Stimulated activated CD4-positive, alpha-beta T cell treated with anti-CD3 and anti-CD28 coated beads, Interleukin-15, amount 100 ng/mL, for 1 hour (primary cell): ENCODE measurements at places on chromosomes 4 and X.

GRCh38 chr4:52250154-52250553 is 199.1 kb downstream of the SPATA18 start:
- DNase-seq, result no peak

DNA sequence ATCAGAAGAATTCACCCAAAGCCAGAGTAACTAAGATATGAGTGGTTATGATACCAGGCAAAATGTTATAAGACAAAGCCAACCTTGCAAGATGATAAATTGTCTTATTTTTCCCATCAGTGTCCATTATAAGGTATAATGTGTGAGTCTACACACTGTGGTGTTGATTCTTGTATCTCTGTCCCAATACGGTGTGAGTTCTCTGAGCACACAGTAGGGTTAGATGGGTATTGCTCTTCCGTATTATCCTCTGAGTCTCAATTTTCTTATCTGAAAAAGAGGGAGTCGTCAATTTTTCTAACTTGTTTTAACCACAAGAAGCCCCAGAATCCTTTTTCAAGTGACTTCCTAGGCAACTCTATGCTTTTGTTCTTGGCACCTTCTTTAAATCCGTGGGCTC is 69.9 kb downstream of the HMGB2 start:
- no peak for DNase-seq

DNA sequence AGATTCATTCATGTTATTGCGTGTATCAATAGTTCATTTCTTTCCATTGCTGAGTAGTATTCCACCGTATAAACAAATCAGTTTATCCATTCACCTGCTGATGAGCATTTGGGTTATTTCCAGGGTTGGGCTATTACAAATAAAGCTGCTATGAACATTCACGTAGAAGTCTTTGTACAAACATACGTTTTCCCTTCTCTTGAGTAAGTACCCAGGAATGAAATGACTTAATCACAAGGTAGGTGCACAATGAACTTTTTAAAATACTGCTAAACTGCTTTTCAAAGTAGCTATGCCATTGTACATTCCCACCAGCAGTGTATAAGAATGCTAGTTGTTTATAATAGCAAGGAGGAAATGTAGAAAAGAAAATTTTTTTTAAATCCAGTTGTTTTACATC is 35.9 kb downstream of the SYTL4 start:
- no peak for DNase-seq

DNA sequence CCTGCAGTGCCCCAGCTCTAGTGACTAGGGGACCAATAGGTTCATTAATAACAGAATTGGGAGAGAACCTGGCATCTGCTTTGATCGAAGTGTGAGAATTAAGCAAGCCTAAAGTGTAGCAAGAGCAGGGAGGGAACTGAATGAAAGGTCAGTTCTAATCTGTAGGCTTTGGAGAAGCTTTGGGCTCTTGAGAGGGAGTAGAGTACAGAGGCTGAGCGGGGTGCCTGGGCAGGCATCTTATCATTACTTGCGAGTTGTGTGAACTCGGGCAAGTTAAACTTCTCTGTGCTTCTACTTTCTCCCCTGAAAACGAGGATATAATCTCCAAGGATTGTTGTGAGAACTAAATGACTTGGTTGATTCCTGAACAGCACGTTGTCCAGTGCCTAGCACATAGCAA is 906 bp upstream of the PARM1 start:
- no peak for DNase-seq

DNA sequence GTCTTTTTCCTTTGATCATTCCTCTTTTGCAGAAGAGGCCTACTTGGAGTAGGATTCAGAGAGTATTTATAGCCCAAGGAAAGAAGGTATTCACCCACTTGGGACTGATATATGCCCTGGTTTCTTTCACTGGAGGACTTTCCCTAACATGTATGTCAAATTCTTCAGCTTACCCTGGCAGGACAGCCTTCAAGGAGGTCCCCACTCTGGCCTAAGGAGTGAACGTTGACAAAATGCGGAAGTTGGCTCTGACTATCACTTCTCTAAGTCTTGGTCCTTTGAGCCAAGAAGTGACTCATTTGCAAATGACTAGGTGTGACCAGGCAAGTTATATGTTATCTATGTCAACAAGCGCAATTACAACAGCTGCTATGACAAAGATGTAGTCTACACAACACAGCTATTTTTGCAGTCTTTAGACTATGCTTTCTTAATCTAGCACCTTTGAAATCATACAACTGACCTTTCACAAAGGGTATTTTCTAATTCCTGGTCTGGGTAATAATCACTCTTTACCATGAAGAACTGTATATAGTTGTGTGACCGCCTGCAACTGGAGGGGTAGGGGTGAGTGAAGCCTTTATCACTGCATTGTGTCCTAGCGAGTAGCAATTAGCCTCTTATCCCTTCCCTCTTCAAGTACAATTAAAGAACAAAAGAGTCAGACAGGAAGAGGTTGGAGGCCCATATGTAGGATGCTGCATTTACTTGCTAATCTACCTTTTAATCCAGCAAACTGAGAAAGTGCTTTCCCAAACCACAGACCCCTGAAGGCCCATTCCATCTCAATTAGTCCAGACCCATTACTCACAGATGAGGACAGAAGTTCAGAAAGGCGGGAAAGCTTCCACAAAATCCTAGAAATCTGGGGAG is 50.1 kb downstream of the RASGEF1B start:
- no peak for DNase-seq

DNA sequence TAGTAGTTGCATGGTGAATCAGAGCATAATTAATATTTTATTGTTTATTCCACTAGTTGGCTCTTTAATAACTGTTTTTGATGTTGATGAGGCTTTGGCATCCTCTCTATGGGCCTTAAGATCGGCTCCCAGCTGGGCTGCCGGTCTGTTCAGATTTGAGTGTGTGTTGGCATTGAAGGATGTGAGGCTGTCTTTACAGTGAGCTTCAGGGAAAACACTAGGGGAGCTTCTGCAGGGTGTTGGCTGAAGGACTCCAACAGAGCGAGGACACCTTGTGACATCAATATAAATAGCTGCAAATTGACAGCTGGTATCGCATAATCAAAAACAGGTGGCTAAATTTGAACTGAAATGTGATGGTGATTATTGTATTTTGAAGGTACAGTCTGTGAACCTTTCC is 322.0 kb downstream of the FSTL5 start:
- no peak for DNase-seq

DNA sequence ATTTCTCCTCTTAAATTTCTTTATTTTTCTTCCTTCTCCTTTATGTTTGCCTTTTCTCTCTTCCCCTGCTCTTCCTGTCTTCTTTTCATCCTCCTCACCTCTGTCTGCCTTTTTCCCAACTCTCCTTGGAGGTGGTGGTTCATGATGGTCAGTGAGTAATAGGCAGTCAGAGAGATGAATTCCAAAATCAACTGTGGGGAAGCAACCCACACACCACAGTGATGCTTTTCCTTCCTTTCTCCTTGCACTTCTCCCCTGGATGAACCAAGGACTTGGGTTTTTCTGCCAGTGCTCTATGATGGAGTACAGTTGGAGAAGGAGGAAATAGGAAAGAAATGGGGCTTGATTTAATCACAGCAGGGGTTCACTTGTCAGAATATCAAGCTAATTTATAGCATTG is 153.8 kb downstream of the DCK start:
- no peak for DNase-seq

GRCh38 chr4:186669159-186669731 is 54.4 kb downstream of the FAT1 start:
- DNase-seq, result no peak

DNA sequence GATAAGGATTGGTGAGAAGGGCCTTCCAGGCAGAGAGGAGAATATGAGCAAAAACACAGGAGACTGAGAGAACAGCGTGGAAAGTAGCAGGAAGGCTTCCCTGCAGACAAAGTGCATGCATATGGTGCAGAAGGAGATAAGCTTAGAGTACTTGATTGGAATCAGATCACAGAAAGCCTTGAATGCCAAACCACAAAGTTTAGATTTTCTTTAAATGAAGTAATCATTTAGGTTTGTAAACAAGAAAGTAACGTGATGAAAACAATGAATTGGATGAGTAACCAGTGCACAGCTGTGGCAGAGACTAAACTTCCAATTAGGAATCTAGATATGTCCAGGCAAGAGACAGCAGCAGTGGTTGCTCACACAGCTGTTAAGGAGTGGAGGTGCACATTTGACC is 83.8 kb upstream of the C1QTNF7 start:
- DNase-seq, result no peak

- no peak for DNase-seq
Observed at GRCh38 chr4:16524911-16525554, 298.8 kb upstream of the TAPT1 start.

DNA sequence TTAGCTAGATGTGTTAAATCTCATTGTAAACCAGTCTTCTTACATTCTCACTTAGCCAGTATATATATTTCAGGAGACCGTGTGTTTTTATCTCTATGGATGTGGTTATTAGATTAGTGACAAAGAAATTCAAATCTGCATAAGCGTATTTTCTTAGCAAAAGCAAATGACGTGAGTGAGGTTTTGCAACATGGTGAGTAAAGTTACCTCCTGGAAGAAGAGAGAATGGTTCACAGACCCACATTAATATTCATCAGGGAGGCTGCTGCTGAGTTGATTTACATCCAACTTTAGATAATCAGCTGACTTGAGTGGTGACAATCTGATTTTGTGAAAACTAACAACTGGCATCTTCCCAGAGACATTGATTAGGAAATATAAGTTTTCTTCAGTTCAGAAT is 589.9 kb upstream of the GALNT7 start:
- no peak for DNase-seq

- DNase-seq, result no peak
Observed at GRCh38 chr4:57710053-57710452, 599.9 kb upstream of the IGFBP7 start.

- DNase-seq, result no peak
Observed at GRCh38 chr4:126396703-126397102, 1081.9 kb downstream of the FAT4 start.

DNA sequence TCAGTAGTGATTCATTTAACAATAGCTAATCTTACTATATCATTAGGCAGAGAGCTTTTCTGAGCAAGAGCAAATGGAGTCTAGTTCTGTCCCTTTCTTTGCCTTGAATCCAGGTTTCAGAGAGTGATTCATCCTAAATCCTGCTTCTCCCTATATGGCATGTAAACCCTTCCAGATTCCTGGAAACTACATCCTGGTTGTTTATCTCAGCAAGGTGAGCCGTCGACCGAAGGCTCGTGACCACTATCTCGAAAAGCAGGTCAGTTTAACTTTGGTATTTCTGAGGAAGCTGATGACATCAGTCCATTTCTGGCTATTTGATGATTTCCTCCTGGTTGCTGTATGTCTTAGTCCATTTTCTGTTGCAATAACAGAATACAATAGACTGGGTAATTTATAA is 40.7 kb upstream of the ERVMER34-1 start:
- no peak for DNase-seq

DNA sequence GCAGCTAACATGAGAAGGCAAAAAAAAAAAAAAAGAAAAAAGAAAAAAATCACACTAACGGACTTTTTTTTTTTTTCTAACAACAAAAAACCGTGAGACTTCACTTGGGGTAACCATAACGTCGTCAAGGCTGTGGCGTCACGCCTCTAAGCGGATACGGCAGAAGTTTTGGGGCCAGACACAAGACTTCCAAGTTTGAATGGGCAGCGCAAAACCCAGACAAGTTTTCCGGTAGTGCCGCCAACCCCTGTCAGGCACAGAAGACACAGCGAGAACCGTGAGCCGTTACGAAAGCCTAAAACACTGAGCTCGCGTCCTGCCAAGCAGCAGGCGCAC is 556 bp upstream of the SMARCA5 start:
- no peak for DNase-seq

GRCh38 chrX:32408389-32408788 is 803.0 kb downstream of the DMD start:
- DNase-seq, result no peak

GRCh38 chr4:183394166-183394951 is 50.1 kb upstream of the CDKN2AIP start:
- DNase-seq, result no peak

- DNase-seq, result no peak
Observed at GRCh38 chr4:89657931-89658700, 178.8 kb downstream of the SNCA start.

GRCh38 chr4:122017296-122017695 is 65.4 kb upstream of the TRPC3 start:
- DNase-seq, result no peak

DNA sequence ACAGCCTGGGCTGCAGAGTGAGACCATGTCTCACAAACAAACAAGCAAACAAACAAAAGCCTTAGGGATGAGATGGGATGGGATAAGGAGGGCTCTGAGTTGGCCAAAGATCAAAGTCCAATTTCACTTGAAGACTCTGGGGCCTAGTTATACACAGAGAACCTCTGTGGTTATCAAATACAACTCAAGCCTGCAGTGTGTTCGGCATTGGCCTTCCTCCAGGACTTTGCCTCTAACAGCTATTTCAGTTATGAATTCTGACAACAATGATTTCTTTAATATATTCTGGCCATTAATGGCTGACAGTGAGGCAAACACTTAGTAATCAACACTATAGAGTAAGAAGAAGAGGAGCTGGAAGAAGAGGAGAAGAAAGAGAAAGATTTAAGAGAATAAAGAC is 171.1 kb downstream of the PDGFRA start:
- no peak for DNase-seq

GRCh38 chrX:1521459-1521956 is 15.5 kb downstream of the P2RY8 start:
- DNase-seq, result no peak

- no peak for DNase-seq
Observed at GRCh38 chr4:25782482-25782881, 80.3 kb downstream of the SEL1L3 start.

DNA sequence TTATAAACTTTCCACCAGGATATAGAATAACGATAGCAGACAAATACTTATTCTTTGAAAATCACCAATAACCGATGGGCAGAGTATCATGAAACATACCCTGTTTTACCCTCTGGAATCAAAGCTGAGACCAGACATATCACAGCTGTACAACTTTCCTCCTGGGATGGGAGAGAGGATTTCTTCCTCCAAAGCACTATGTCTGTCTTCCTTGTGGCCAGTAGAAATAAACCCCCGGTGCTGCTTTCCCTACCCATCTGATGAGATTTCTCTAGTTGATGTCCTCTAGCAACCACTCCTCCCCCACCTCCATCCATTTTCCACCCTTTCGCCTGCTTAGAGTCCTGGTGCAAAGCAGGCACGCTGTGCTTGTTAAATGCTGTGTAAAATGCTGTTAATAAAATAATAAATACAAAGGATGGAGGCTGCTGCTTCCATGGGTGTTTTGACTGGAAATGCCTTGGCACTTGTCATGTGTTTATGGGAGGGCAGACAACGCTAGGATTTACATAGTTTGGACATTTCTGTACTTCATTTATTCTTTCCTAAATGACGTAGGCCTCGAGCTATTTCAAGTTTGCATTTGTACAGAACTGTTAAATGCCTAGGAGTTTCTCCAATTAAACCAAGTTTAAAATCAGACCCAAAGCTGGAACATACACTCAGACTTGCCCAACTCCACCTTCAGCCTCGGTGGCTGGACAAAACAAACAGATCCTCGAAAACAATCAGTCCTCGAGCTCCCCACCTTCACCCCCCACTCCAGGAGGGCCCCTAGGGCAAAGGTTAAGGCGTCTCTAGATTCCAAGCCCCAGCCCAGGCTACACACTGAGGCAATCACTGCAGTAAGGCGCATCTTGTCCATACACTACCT is 10.1 kb downstream of the BCOR start:
- no peak for DNase-seq
